ENCODE measurements at places on chromosomes 7 and 10. TPM values are rescaled to one million over a fixed set of nuclear protein-coding genes. Genes with fewer than 3 reads are reported as not detected.

Gene INSYN2A
- not detected for total RNA-seq

Gene TWIST1
- 0.36 TPM for total RNA-seq

Gene EPO
- not detected for total RNA-seq

Gene CPEB3
- total RNA-seq: 7.4 TPM

Gene ABCC2
- total RNA-seq: 1.6 TPM

Data from mucosa of descending colon (tissue), 3 donors.